Activated CD4-positive, CD25-positive, alpha-beta regulatory T cell treated with anti-CD3 and anti-CD28 coated beads, Interleukin-2, amount 50 U/mL, for 72 hours (primary cell): ENCODE measurements at places on chromosomes 11 and 22.

GRCh38 chr22:44362249-44363012, 49.7 kb upstream of the SHISAL1 start:
- DNase-seq: no peak

DNA sequence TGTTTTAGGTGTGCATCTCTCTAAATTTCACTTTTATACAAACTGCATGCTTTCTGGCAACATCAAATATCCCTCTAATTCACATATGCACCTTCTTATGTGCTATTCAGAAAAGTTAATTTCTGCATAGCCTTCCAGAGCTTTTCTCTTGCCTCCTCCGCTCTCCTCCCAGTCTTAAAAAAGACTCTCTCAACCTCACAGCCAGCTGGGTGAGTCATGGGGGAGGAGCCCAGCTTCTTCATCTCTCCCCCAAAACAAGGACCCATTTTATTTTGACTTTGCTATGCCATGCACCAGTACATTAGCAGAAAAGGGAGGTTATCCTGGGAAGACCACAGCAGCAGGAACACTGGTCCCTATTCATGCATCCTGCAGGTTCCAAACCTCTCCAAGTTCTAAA, 234.4 kb downstream of the KCNA4 start:
- DNase-seq: no peak

DNA sequence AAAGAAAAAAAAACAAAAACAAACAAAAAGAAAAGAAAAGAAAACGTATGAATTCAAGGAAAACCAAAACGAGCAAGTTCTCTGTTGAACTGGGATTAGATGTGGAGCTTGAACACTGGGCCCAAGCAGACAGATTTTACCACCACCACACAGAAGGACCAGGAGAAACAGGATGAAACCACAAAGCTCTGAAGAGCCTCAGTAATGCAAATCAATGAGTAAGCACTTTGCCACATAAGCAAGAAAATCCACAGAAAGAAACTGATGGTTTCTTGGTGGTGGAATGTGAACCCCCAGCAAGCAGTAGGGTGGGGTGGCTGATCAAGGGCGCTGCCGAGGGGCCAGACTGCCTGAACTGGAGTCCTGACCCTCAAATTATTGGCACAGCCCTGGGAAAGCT, 50.9 kb upstream of the NFRKB start:
- DNase-seq: no peak

- no peak for DNase-seq
Observed at GRCh38 chr11:75422248-75423231, 10.5 kb downstream of the KLHL35 start.

GRCh38 chr22:37235897-37236607, 8.0 kb downstream of the RAC2 start:
- DNase-seq: no peak

GRCh38 chr11:69196783-69197169, 41.0 kb downstream of the SMIM38 start:
- no peak for DNase-seq

GRCh38 chr22:42170946-42171345, 40.3 kb upstream of the CYP2D6 start:
- DNase-seq: no peak

- no peak for DNase-seq
Observed at GRCh38 chr11:1927026-1927847, 7.7 kb downstream of the TNNT3 start.

GRCh38 chr22:25045159-25045558, 92.6 kb downstream of the KIAA1671 start:
- DNase-seq: no peak

DNA sequence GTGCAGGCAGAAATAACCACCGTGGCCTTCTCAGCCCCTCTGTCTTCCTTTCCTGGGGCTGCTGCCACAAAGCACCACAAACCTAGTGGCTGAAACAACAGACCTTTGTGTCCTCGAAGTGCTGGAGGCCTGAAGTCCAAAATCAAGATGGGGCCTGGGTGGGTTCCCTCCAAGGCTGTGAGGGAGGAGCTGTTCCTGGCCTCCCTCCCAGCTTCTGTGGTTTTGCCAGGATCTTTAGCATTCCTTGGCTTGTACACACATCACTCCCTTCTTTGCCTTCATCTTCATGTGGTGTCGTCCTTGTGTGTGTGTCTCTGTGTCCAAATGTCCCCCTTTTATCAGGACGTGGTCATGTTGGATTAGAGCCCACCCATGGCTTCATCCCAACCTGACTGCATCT, 29.0 kb upstream of the PARVG start:
- DNase-seq: no peak

DNA sequence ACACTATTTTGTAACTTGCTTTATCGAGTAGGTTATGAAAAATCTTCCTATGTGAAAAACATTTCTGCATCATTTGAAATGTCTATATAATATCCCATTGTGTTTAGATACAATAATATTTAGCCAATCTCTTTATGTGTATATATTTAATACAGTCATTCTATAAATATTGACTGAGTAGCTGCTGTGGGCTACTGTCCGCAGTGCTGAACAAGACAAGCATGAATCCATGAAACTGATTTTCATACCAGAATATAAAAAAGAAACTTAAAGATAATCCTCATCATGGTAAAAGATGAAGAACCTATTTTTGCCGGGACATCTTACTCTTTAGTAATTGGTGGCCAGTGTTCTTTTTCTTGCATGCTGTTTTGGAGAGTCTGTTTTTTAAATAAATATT, 3.6 kb downstream of the PPARA start:
- no peak for DNase-seq

GRCh38 chr11:123381817-123382554, 48.1 kb upstream of the GRAMD1B start:
- peak; percentile 40 for DNase-seq

DNA sequence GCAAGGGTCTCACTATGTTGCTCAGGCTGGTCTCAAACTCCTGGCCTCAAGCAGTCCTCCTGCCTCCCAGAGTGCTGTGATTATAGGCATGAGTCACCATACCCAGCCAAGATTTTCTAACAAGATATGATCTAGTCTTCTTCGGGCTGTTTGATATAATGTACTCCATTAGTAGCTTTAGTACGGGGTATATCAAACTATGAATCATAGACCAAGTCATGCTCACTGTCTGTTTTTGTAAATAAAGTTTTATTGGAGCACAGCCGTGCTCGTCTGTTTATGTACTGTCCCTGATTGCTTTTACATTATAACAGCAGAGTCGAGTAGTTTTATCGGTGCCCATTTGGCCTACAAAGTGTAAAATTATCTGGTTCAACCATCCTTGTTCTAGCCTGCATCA, 43.9 kb upstream of the GRIK4 start:
- DNase-seq: no peak

DNA sequence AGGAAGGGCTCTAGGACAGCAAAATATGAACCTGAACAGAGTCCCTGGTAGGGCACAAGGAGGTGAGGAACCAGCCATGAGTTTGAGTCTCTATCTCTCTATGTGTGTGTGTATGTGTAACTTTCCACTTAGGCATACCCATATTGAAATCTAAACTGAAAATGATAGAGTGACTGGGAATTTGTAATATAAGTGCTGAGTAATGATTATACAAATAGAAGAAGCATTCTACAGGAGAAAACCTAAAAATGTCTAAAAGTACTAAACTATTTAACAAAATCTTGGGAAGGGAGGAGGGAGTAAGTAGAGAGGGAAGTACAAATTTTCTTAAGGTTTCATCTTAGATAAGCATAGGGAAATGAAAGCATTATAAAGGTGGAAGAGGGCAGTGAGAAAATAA, 97.1 kb upstream of the ZC3H12C start:
- DNase-seq: no peak

DNA sequence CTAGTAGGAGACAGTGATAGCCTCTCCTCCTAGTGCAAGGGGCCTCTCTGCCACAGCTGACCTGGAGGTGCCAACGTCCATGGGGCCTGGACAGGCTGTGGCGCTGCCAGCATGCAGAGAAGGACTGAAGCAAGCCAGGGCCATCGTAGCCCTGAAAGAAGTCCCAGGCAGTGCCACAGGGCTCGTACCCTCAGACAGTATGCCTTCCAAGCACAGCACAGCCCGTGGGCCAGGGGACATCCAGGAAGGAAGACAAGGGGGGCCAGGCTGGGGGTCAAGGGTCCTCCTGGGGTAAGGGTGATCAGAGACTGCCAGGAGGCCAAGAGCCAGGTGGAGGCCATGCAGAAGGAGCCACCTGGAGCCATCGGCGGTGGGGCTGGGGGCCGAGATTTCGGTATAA, 20.4 kb upstream of the MOB2 start:
- no peak for DNase-seq

GRCh38 chr11:16395601-16396000, 39.3 kb upstream of the SOX6 start:
- no peak for DNase-seq

GRCh38 chr22:37148031-37148651, 1.6 kb downstream of the IL2RB start:
- no peak for DNase-seq

- DNase-seq: no peak
Observed at GRCh38 chr22:25167834-25168601, 31.6 kb upstream of the CRYBB3 start.

DNA sequence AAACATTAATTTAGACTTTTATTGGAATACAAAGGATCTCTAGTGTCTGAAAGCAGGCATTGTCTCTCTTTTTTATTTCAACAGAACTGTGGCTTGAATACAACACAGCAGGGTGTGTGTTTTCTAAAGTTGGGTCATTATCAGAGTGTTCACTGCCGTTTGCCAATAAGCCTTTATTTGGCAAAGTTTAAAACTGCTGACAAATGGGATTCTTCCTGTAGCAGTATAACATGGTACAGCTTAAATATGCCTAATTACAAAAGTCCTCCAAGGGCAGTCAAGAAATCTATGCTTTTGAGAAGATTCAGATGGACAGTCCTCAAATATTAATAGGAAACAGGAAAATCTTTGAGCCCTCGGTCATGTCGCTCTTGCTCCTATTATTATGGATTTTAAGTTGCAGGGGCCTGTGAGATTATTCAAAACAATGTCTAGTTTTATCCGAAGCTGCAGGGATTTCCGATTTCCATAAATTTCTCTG, 199.9 kb downstream of the MAML2 start:
- DNase-seq: no peak

- DNase-seq: no peak
Observed at GRCh38 chr11:13321431-13321830, 43.8 kb downstream of the BMAL1 start.

DNA sequence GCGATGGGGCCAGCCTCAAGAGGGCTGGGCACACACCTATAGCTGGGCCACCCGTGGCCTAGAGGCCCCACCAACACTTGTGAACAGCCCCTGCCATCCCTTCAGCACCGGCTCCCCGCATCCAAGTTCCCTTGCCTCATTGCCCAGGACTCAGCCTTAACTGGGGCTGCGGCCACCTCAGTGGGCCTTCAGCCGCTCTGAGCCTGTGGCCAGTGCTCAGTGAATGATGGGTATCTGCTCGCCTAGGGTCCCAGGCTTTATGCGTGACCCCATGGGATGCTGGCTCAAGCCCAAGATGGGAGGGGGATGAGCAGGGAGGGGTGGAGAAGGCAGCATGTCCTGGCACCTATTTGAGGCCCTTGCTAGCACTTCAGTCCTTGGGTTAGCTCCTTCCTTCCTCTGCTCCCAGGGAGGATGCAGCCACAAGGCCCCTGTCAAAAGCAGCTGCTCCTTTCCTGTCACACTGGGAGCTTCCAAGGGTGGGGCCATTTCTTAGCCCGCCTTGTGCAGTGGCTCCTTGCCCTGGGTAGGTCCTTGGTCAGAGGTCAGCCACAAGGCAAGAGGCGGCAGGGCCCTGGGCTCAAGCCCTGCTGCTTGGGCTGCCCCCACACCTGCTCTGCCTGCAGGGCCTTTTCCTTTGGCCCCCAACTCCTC, 31.8 kb downstream of the GNAZ start:
- no peak for DNase-seq

- DNase-seq: no peak
Observed at GRCh38 chr11:67616431-67617242, 9.9 kb downstream of the NDUFV1 start.

DNA sequence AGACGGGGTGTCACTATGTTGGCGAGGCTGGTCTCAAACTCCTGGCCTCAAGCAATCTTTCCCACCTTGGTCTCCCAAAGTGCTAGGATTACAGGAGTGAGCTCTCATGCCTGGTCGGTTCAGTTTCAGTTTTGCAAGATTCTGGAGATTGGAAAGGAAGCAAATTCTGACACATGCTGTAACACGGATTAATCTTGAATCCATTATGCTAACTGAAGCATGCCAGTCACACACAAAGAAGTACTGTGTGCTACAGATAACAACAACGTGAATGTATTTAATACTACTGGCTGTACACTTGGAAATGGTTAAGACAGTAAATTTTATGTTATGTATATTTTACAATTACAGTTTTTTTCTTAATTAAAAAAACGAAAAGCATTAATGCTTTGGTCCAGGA, 107.6 kb downstream of the MED15 start:
- DNase-seq: no peak

GRCh38 chr11:61961570-61962212, 5.7 kb downstream of the FTH1 start:
- no peak for DNase-seq

- DNase-seq: no peak
Observed at GRCh38 chr22:25896592-25896991, 154.6 kb downstream of the MYO18B start.

DNA sequence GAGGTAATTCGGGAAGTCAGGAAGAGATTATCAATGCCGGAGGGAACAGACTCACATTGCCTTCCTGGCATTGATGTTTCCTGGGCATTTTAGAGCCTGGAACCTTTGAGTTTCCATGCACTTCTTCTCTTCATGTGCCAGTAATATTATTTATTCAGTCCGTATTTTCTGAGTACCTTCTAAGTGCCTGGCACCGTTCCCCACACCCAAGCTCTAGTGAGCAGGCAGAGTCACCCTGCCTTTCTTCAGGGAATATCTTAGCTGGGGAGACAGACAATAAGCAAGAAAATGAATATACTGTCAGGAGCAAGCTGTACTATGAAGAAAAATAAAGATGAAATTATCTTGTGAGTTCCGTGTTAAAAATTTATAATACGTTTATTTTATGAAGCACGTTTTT, 136.2 kb upstream of the SEZ6L start:
- DNase-seq: no peak

GRCh38 chr11:64095273-64095817, 59.6 kb downstream of the FLRT1 start:
- no peak for DNase-seq

DNA sequence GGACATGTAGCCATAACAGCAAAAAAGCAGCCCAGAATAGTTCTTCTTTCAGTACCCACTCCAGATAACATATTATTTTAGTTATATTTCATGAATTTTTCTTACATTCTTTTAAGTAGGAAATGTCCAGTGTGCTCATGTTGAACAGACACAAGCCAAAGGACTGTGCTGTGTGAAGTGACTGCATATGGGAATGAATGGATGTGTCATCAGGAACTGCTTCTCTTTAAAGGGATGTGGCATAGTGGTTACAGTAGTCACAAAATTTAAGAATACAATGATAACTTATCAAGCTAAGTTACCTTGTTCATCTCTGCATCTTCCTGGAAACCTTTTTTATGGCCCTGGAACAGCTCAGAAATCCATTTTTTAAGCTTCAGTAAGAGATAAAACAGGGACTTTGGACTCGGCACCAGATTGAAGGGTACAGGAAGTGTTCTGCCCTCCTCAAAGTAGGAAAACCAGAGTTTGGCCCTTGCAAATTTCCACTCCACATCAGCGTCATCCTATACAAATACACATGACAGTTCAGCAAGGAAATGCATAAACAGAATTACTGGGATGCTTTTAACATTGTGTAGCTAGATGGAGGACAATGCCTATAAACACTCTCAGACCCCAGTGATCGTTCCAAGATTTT, 112.8 kb downstream of the TRPC6 start:
- no peak for DNase-seq
